ENCODE measurements at places on chromosomes 7 and 10.
A peak's percentile ranks its signal among the peaks of the same experiment; 100 is the strongest.

GRCh38 chr10:99569961-99570360 lies 37.2 kb downstream of the NKX2-3 start:
- no peak for DNase-seq

GRCh38 chr7:139124084-139124914 lies 14.8 kb upstream of the ZC3HAV1 start:
- DNase-seq: peak; percentile 56

- peak; percentile 74 for DNase-seq
These were observed 61.7 kb downstream of the PWWP2B start for GRCh38 chr10:132458586-132459300.

GRCh38 chr10:15844517-15844916 lies 15.8 kb downstream of the MINDY3 start:
- DNase-seq: no peak

DNA sequence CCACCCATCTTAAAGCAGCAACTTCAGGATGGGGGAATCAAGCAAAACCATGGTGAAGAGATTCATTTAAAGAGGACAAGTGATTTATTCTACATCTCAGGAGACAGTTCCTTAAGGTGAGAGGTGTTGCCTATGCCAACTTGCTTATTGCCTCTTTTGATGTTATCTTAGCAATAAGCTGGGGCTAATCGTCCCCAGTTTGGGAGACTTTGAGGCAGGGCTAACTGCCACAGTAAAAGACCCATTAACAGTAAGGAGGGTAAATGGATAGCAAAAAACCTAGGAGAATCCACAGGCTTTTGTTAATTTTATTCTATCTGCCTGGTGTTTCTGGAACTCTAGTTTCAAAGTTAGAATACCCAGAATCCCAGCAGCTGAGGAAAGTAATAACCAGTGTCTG lies 22.1 kb upstream of the HERPUD2 start:
- DNase-seq: no peak

- no peak for DNase-seq
These were observed 178.3 kb downstream of the PTN start for GRCh38 chr7:137165241-137165640.

DNA sequence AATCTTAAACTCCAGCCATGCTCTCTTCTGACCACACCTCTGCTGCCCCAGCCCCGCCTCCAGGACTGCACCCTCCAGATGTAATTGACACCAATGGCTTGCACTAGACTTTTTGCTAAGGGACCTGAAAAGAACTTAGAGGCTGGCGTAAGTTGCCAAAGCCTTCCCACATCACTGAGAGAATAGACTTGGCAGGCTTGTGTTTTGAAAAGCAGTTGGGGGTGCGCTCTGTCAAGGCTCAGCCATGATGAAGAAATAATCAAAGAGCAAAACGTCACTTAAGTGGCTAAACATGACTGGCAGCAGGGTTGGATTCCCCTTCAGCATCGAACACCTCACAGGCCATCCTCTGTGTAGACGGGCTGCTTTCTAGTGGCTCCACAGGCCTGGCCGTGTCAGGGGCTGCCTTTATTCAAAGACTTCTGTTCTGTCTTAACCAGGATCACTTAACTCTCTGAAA lies 195.2 kb upstream of the C7orf33 start:
- no peak for DNase-seq

- DNase-seq: no peak
These were observed 187.1 kb upstream of the SEMA3E start for GRCh38 chr7:83836028-83836427.

DNA sequence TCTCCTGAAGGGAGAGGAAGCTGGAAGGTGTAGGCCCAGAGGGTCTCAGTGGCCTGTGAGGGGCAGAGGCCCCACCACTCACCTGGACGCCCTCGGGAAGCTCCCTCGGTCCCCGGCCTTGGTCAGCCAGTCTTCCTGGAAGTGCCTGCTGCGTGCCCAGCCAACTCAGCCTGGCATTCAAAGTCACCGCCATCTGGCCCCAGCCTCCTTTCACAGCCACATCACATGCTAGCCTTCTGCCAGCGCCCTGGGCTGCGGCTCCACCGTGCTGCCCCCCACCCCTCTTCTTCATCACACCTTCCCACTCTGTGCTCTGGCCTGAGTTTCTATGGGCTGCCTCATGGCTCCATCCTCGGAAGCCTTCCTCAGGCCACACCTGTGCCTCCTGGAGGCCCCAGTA lies 98.0 kb downstream of the ZMIZ1 start:
- no peak for DNase-seq

GRCh38 chr7:92613214-92613613 lies 23.0 kb upstream of the FAM133B start:
- no peak for DNase-seq

- DNase-seq: peak; percentile 77
These were observed 97.9 kb upstream of the IKZF1 start for GRCh38 chr7:50206453-50207250.

- DNase-seq: no peak
These were observed 118.1 kb downstream of the MYOF start for GRCh38 chr10:93363891-93364648.

DNA sequence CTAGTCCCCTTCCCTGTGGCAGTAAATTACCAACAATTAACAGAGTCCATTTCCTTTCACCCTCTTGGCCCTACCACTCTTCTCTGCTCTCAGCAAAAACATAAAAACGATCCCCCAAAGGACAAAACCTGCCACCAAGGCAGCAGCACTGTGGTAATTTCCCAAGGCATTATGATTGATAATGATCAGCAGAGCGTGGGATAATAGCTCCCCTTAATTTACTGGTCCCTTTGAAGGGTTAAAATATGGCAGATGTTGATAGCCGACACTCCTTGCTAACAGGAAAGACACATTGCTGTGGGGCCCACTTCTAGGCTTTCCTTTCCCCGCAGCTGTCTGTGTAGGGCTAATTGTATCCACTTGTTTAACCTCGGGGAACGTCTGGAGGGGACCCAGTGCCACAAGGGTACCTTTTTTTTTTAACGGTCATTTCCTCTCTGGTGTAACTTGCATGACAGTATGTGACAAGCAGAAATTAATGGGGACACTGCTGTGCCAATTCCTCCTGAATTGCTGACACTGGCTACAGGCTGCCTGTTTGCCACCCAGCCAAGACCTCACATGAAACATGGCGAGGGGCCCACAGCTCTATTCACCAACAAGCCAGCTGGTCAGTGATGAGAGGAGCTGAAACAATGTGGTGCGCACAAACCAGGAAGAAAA lies 81.3 kb downstream of the CDK6 start:
- DNase-seq: no peak

- DNase-seq: no peak
These were observed at the start of gene CDHR3 for GRCh38 chr7:105963038-105963667. Gene CDHR3, plus strand, starts transcription at chr7:105963264. Its CDS starts 55 bp downstream, at chr7:105963319.

- DNase-seq: no peak
These were observed 17.2 kb downstream of the BAMBI start for GRCh38 chr10:28694530-28694929.

- no peak for DNase-seq
These were observed 312.4 kb upstream of the AUTS2 start for GRCh38 chr7:69285854-69286253.

DNA sequence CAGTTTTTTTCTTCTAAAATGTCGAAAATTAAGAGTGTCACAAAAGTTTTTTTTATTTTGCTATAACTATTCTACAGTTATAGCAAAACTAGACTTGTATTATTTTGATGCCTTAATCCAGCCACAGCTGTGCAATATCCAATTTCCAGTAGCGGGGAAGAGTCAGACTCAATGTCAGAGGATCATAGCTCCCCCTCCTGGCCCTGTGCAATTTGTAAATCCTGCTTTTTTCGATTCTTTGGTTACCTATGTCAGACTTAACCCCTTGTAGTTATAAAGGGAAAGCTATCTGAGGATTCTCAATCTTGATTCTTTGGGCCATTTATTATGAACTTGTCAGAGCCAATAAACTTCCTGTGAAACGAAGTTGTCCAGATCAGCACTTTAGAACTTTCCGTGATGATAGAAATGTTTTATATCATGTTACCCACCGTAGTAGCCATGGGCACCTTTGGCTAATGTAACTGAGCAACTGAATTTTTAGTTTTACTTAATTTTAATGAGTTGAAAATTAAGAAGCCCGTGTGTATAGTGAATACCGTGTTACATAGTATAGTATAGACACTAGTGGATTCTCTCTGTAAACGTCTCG lies 87.7 kb upstream of the PRKCQ start:
- DNase-seq: peak; percentile 68

All from stimulated activated CD4-positive, alpha-beta T cell treated with anti-CD3 and anti-CD28 coated beads, Interleukin-15, amount 100 ng/mL, for 24 hours (primary cell).